ENCODE measurements at places on chromosomes 5 and 9.

- DNase-seq: no peak
Measured at GRCh38 chr5:35269006-35269405, 38.7 kb upstream of the PRLR start.

- no peak for DNase-seq
Measured at GRCh38 chr9:76560481-76560922, 101.5 kb downstream of the GCNT1 start.

DNA sequence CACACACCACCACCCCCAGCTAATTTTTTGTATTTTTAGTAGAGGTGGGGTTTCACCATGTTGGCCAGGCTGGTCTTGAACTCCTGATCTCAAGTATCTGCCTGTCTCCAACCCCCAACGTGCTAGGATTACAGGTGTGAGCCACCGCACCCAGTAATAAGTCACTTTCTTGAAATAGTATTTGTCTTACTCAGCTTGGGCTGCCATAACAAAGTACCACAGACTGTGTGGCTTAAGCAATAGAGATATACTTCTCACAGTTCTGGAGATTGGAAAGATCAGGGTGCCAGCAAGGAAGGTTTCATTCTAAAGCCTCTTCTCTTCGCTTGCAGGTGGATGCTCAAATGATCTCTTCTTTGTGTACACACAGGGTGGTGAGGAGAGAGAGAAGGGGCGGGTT is 99.8 kb downstream of the ARRDC3 start:
- DNase-seq: no peak

- no peak for DNase-seq
Measured at GRCh38 chr5:40646266-40646665, 33.4 kb upstream of the PTGER4 start.

DNA sequence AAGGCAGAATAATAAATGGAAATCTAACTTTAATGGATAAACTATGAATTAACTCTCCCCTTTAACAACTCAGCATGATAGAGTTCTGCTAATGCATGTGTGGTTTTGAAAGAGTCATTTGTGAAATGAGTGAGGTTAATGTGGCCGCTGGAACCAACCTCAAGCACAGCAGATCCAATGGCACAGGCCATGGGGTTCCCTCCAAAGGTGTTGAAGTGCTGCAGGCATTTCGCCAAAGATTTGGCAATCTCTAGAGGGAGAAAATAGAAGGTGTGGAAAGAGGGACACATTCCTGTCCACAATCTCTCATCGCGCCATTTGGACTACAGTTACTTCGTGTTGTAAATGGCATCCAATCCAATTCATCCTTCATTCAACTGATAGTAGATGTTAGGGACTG is 35.0 kb downstream of the AGXT2 start:
- no peak for DNase-seq

DNA sequence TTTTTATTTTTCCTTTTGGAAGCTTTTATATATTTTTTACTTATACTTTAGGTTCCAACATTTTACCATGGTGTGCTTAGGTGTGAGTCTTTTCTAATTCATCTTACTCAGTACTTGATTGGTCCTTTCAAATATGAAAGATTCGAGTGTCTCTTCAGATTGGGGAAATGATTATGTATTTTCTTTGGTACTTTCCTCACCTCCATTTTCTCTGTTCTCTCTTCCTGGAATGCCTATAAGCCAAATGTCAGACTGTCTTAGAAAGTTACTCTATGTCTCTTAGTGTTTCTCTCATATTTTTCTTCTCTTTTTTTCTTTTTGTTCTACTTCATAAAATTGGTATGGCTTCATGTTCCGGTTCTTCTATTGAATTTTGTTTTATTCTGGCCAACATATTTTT is 119.6 kb upstream of the SV2C start:
- no peak for DNase-seq

GRCh38 chr9:134538856-134539566 is 102.6 kb upstream of the COL5A1 start:
- DNase-seq: no peak

DNA sequence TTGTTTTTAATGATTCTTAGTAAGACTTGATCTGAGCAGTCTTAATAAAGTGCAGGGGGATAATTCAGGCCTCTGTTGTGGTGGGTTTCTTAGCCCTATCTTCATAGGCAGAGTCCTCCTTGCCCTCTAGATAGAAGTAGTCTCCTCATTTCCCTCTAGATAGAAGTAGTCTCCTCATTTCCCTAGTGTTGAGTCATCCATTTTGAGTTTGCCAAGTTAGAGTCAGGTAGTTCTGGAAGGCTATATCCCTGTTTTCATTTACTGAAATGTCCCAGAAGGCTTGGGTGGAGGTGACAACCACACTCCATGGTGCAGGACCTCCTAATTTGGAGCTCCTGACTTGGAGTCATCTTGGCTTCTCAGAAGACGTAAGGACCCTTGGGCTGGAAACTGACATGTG is 384.6 kb downstream of the MLLT3 start:
- DNase-seq: no peak

- DNase-seq: no peak
Measured at GRCh38 chr5:33905381-33905780, 13.6 kb upstream of the ADAMTS12 start.

DNA sequence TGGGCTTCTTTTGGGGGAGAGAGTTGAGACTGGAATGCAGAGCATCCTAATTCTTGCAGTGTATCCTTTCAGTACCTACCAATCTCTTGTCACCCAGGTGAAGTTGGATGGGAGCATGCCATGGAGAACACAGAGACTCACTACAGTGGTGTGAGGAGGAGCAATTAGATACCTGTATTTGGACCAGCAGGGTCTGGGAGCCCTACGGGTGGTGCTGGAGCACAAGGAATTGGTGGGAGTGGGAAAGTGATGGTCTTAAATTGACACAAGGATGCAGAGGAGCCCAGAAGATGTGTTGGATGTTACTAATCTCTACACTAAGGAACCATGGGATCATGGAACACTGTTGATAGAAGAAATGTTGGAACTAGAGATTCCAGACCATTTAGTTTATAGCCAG is 212.7 kb downstream of the CHSY3 start:
- no peak for DNase-seq

- DNase-seq: no peak
Measured at GRCh38 chr9:120944434-120944843, 17.8 kb upstream of the TRAF1 start.

- no peak for DNase-seq
Measured at GRCh38 chr9:68844157-68844556, 139.1 kb downstream of the PIP5K1B start.

DNA sequence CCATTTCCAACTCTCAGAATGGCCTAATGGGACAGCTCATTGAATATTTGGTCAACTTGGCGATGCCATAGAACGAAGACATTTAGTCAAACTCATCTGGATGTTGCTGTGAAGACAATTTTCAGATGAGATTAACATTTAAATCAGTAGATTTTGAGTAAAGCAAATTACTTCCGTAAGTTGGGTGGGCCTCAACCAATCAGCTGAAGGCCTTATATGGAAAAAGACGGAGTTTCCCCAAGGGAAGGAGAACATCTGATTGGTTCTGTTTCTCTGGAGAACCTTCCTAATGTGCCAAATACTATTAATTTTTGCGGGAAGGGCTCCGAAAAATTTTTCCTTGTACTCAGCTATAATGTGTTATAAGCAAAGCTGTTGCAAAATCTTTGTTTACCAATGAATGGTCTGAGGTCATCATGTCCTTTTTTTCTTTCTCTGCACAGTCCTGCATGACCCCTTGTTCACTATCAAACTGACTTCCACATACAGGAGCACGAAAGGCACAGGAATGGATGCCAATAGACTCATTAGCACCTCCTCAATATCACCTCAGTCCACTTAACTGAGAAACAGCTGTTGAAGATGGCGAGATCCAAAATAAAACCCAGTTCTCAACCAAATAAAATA is 27.8 kb downstream of the CRHBP start:
- DNase-seq: no peak

DNA sequence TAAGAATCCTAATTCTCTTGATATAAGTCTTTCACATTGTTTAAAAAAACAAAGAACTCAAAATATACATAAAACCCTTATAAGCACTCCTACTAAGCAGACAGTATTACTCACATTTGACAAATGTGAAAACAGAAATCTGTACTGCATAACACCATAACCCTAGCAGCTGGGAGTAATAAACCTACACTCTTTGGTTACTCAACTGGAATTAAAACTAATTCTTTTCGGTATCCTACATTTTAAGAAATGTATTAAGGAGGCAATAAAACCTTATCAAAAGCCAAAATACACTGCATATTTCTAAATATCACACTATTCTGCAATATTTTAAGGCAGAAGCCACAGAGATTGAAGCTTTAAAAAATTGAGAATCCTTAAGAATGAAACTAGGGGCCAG is 6.8 kb downstream of the AUH start:
- no peak for DNase-seq

GRCh38 chr9:93673839-93674334 is 97.5 kb downstream of the PHF2 start:
- DNase-seq: no peak

- no peak for DNase-seq
Measured at GRCh38 chr5:103375863-103376591, 117.5 kb downstream of the MACIR start.

DNA sequence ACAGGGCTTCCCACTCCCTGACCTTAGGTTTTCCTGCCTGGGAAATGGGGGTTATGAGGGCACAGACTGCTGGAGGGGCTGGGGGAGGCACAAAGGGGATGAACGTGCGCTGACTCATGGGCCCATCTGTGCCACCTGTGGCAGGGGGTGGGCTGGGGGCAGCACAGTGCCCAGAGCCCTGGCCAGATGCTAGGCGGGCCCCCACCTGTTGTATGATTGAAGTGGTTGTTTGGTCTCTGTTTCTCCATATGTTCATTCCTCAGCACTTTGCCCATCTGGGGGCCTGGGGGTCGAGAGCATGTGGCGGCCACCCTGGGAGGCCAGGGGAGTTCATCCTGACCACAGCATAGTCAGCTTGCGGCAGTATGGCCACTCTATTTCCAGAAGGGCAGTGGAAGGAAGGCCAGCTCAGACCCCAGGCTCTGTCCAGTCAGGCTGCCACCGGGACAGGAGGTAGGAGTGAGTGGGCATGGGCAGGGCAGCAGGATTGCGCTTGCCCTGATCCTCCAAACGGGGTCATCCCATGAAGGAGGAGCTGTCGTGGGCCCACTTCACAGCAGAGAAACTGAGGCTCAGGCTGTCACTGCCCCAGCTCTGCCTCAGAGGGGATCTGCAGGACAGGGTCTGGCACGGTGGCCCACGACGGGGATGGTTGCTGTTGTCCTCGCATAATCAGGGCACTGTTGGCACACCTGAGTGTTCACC is 841 bp upstream of the NINJ1 start:
- DNase-seq: no peak

DNA sequence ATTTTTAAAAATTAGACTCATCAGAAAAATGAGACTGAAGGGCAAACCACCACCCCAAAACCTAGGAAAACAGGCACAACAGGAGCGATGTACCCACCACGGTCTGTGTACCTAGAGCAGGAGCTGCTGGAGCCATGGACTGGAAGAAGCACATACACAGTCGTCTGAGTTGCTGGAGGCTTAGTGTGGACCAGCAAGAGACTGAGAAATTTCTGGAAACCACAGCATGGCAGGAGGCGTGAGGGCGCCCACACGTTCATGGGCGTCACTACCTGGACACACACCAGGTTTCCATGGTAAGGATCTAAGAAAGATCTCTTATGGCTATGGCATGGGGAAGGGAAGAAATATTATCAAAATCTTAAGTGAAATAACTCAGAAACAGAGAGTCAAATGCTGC is 91.9 kb downstream of the MED10 start:
- no peak for DNase-seq

GRCh38 chr5:69418554-69418953 is 3.6 kb downstream of the MARVELD2 start:
- DNase-seq: no peak

DNA sequence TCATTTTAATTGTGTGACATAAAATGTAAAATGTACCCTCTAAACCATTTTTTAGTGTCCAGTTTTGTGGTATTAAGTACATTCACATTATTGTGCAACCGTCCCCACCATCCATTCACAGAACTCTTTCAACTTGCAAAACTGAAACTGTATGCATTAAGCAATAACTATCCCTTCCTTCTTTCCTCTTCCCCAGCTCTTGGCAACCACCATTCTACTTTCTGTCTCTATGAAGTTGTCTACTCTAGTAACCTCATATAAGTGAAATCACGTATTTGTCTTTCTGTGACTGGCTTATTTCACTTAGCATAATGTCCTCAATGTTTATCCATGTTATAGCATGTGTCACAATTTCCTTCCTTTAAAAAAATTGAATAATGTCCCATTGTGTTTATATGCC is 142.4 kb downstream of the C9orf152 start:
- no peak for DNase-seq

DNA sequence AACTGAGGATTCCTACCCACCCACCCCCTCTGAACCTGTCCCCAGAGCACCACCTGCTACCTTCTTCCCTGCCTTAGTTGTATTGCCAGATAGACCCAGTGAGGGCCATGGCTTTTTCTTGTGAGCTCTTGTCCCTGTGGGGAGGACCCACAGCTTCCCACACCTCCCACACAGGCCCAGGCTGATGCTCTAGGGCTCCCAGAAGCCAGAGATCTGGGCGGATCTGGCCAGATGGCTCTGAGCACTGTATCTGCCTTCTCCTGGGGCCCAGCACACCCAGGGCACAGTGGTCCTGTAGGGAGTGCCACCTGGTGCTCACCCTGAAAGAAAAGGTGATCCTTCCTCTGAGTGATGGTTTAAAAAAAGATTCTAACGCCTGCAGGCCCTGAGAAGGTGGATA is 131.7 kb downstream of the DAB2IP start:
- DNase-seq: no peak

DNA sequence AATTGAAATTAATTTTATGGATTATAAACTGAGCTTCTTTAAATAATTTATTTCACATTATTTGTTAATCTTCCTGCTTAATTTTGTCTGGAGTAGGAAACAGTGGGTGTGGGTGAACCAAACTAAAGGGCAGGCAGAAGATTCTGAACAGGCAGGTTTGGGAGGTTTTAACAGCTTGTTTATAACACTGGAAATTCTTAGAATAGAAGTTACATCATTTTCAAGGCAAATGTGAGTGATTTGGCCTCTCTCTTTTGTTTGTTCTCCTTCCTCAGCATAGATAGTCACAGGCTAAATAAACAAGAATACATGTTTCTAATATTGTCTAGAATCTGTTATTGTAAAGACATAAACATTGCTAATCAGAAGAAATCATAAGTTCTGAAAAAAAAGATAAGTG is 970.9 kb upstream of the NUDT12 start:
- DNase-seq: no peak
